ENCODE measurements at places on chromosomes 2 and 18. TPM values are rescaled to one million over a fixed set of nuclear protein-coding genes. Genes with fewer than 3 reads are reported as not detected.

The GPR148 gene
- not detected for total RNA-seq

The FBXO48 gene
- total RNA-seq: 2.3 TPM

The COX5B gene
- total RNA-seq: 164 TPM

The TBR1 gene
- not detected for total RNA-seq

DNA sequence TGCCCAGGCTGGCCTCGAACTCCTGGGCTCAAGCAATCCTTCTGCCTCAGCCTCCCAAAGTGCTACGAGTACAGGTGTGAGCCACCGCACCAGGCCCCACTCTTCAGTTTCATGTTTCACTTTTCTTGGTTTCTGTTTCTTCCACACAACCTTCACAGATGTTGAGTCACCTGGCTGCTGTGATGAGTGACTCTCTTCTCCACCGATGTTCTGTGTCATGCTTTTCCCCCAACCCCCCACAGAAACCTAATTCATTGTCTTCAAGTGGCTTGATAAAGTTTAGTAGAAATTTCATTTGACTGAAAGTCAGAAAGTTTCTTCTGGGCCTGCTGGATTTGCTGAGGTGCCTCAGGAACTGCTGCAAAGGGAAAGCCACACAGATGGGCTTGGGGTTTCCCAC is 78.5 kb downstream of the SPHKAP start:
- no peaks in the 10 kb centered on the region for H3K36me3 ChIP-seq
- no peaks in the 10 kb centered on the region for H3K4me1 ChIP-seq
- no peak overlapping the region for H3K27ac ChIP-seq

- no peak overlapping the region for H3K4me3 ChIP-seq
- H3K27me3 ChIP-seq: no peaks in the 10 kb centered on the region
- no peaks in the 10 kb centered on the region for H3K36me3 ChIP-seq
- no peak overlapping the region for H3K27ac ChIP-seq
- no peak for DNase-seq
- H3K4me1 ChIP-seq: no peaks in the 10 kb centered on the region
Measured at GRCh38 chr2:216842636-216843035, 17.2 kb downstream of the TNP1 start.

- H3K4me3 ChIP-seq: peak within 1 kb of the TSS; percentile 60
- H3K4me1 ChIP-seq: peaks cover 6% of the 10 kb centered on the region
- H3K27me3 ChIP-seq: peaks cover 40% of the 10 kb centered on the region
- DNase-seq: peak; percentile 71
- H3K27ac ChIP-seq: peak within 1 kb of the TSS; percentile 76
- H3K36me3 ChIP-seq: no peaks in the 10 kb centered on the region
Measured at GRCh38 chr18:59697236-59697932, at the start of gene CCBE1. Gene CCBE1 (minus strand): TSS chr18:59697423.

DNA sequence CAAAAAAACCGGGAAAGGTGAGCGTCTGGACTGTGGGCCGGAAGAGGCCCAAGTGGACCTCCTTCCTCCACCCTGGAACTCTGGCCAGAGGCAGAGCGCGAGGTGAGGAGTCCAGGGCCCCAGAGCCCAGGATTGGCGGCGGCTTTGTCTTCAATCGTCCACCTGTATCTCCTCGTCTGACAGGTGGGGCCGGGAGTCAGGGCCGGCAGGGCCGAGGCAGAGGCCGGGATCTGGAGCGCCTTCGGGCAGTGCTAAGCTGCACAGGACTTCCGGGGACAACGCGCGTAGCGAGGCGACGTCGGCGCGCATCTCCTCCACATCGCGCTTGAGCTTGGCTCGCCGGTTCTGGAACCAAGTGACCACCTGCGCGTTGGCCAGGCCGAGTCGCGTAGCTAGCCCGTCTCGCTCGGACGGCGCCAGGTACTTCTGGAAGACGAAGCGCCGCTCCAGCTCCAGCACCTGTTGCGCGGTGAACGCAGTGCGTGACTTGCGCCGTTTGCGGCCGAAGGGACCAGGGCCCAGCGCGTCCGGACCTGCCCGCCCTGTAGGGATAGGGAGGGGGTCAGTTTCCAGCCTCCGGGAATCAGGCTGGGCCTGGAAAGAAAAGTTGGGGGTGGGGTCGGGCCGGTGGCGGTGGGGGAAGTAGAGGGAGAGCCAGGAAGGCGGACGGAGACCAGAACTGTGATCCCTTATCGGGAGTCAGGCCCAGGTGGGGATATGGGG is 1.5 kb downstream of the LBX2 start:
- H3K36me3 ChIP-seq: peaks cover 14% of the 10 kb centered on the region
- H3K27ac ChIP-seq: no peak overlapping the region
- DNase-seq: peak; percentile 59
- H3K4me3 ChIP-seq: peak overlapping the region; percentile 47

- H3K27me3 ChIP-seq: no peaks in the 10 kb centered on the region
- H3K4me3 ChIP-seq: no peak overlapping the region
- H3K27ac ChIP-seq: no peak overlapping the region
- H3K4me1 ChIP-seq: no peaks in the 10 kb centered on the region
- no peaks in the 10 kb centered on the region for H3K36me3 ChIP-seq
- no peak for DNase-seq
Measured at GRCh38 chr18:30106356-30106755, 936.2 kb downstream of the DSC3 start.

GRCh38 chr2:2739231-2739795 is 408.2 kb upstream of the MYT1L start:
- H3K4me3 ChIP-seq: no peak overlapping the region
- no peak overlapping the region for H3K27ac ChIP-seq
- H3K27me3 ChIP-seq: no peaks in the 10 kb centered on the region
- no peak for DNase-seq
- no peaks in the 10 kb centered on the region for H3K36me3 ChIP-seq

DNA sequence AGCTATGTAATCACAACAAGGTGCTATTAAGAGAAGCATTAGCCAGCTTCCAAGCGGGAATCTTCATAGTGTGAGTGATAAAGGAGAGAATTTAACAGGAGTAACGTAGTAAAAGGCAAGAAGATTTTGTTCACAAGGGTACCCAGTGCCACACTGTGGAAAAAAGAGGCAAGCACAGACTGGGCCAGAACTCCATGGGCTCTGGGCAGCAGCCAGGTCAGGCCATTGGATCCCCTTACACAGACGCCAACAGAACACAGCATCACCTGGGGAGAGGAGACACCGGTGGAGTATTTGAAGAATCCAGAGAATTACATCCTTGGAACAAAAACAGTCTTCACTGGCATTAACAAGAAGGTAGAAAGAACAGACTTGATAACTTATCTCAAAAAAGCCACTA is 21.2 kb downstream of the AMER3 start:
- H3K27me3 ChIP-seq: no peaks in the 10 kb centered on the region
- H3K27ac ChIP-seq: no peak overlapping the region
- H3K4me3 ChIP-seq: no peak overlapping the region
- H3K36me3 ChIP-seq: no peaks in the 10 kb centered on the region
- no peaks in the 10 kb centered on the region for H3K4me1 ChIP-seq

DNA sequence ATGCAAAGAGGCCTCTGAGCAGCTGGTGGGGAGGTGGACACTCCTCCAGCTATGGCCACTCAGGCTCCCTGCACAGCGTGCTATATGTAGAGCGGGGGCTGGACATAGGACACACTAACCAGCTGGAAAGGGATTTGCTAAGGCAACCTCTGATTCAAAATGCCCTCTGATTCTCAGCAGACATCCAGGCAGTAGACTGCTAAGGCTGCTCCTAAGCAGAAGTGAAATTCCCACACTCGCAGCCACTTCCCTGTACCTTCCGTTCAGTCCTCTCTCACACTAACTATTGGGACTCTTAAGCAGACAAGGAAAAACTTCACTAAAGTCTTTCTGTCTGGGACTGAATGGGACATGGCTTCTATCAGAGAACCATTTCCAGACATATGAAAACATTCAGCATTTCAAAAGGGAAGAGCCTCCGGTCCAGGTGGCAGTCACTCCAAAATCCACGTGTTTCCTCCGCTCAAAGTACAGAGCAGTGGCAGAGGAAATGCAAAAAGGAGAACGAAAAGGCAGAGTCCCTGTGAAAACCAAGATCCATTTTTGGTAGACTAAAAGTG is 265.8 kb downstream of the TTC32 start:
- no peaks in the 10 kb centered on the region for H3K27me3 ChIP-seq
- H3K4me1 ChIP-seq: no peaks in the 10 kb centered on the region
- no peak for DNase-seq
- H3K4me3 ChIP-seq: no peak overlapping the region

GRCh38 chr2:67234440-67234839 is 162.7 kb upstream of the ETAA1 start:
- H3K27me3 ChIP-seq: no peaks in the 10 kb centered on the region
- no peak for DNase-seq
- H3K4me1 ChIP-seq: no peaks in the 10 kb centered on the region
- no peak overlapping the region for H3K27ac ChIP-seq
- H3K4me3 ChIP-seq: no peak overlapping the region
